ENCODE measurements at places on chromosomes 2 and 18.

GRCh38 chr18:27608742-27609141 lies 423.6 kb upstream of the CHST9 start:
- DNase-seq = no peak

- DNase-seq = no peak
Observed at GRCh38 chr18:44731530-44732237, 51.0 kb downstream of the SETBP1 start.

GRCh38 chr2:69715964-69716363 lies 26.0 kb upstream of the ANXA4 start:
- DNase-seq = no peak

- DNase-seq = peak; percentile 17
Observed at GRCh38 chr2:17878281-17879136, at the start of gene KCNS3. Gene KCNS3 (plus strand): TSS chr2:17878667. CDS start chr2:17931009, 52,342 bp downstream.

GRCh38 chr2:238640486-238640885 lies 207.4 kb upstream of the TWIST2 start:
- DNase-seq = no peak

DNA sequence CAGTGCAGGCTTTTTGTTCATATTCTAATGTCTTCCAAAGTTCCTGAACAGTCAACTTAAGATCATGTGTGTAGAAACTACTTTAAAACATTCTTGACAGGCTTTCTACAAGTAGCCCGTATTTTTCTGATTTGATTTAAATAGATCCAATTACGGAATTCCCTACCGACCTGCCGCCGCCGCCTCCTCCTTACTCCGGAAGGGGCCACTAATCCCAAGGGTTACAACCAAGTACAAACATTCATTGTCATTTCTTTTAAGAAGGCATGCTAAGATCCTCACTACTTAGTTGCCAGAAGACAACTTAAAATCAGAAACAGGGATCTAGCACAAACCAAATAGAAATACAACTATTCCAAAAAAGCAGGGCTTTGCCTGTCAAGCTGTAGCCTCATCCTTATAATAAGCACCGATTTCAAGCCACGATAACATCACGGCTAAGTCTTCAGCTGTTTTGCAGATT lies 784 bp downstream of the WDR33 start:
- DNase-seq = no peak

DNA sequence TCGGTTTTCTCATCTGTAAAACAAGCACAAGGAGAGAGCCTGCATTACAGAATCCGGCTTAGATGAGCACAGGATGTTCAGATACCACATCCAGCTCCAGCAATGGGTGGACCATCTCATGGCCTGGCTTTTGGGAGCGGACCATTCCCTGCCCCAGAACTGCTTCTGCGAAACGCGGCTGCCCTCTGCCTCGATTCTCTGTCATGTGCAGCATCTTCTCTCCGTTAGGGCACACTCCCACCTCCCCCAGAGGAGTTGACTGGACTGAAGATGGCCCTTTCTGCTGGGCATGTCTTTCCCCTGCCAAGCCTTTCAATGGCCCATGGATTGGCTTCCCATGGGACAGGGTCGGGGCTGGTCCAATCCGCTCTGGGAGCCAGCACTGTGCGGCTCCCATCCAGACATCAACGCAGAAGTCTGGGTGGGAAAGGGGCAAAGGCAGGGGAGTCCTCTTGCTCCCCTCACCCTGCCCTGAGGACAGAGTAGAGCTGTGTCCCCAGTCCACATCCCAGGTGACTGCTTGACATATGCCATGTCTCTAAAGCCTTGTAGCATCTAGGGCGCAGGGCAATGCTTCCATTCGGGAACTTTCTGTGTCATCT lies 14.3 kb upstream of the FAHD2A start:
- no peak for DNase-seq

DNA sequence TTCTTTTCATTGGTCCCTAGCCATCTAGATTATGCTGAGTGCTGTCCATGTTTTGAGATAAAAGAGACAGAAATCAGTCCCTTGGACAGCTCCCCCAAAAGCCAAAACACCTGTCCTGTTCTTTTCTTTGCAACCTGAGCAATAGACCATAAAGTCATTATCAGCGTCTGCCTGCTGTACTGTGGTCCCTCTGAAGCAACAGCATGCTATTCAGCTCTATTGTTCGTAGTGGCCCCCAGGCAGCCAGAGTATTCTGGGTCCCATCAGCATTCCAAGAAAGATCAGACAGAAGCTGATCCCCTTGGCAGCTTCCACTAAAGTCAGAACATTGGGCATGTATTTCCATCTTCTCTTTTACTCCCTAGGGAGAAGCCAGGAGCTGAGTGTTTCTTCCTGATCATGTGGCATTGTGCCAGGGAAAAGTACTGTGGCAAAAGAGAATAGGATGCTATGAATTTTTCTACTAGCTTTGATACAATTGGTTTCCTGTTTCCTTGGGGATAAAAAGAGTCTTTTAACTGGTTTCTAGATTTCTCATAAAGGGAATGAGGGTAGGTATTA lies 33.6 kb upstream of the ZSWIM2 start:
- no peak for DNase-seq

DNA sequence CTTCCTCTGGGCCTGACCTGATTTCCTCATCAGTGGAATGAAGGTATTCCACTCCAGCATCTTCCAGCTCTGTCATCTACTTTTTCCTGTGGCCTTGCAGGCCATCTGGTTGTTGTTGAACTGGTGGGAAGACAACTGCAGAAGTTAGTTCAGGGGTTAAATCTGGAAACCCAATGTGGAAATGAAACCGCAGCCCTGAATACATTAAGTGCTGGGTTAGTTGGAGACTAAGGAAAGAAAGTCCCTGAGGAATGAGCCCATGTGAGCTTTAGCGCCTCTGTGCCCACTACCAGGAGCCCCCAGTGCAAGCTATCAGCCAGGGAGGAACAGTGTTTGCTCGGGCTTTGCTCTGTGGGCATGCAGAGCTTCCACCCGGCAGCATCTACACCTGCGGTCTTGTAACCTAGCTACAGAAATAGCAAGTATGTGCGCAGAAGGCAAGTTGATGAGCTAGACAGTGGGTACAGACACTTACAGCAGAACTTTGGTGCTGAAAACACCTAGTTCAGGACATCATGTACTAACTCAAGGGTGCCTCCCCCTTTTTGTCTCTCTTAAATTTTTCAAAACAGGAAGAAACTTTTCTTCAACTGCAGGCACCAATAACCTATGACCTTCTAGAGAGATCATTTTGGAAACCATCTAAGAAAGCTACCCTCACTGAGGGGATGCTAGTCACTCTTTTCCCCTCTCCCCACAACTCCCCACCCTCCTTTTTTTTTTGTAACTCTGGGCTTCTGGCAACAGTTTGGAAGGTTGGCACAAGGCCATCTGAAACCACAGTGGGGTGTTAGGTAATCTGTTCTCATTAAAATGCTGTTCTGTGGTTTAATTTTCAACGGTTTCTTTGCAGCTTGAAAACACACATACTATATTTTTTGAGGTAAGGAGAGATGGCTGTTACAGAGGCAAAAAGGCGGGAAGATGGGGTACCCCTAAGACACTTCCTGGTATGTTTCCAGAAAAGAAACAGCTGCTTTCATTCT lies 18.3 kb upstream of the CXCR4 start:
- no peak for DNase-seq

GRCh38 chr2:67572721-67573435 lies 175.7 kb downstream of the ETAA1 start:
- DNase-seq = no peak

- DNase-seq = no peak
Observed at GRCh38 chr18:5391409-5391808, 95.9 kb upstream of the ZBTB14 start.

GRCh38 chr2:216743781-216744180 lies 48.4 kb upstream of the IGFBP5 start:
- no peak for DNase-seq

DNA sequence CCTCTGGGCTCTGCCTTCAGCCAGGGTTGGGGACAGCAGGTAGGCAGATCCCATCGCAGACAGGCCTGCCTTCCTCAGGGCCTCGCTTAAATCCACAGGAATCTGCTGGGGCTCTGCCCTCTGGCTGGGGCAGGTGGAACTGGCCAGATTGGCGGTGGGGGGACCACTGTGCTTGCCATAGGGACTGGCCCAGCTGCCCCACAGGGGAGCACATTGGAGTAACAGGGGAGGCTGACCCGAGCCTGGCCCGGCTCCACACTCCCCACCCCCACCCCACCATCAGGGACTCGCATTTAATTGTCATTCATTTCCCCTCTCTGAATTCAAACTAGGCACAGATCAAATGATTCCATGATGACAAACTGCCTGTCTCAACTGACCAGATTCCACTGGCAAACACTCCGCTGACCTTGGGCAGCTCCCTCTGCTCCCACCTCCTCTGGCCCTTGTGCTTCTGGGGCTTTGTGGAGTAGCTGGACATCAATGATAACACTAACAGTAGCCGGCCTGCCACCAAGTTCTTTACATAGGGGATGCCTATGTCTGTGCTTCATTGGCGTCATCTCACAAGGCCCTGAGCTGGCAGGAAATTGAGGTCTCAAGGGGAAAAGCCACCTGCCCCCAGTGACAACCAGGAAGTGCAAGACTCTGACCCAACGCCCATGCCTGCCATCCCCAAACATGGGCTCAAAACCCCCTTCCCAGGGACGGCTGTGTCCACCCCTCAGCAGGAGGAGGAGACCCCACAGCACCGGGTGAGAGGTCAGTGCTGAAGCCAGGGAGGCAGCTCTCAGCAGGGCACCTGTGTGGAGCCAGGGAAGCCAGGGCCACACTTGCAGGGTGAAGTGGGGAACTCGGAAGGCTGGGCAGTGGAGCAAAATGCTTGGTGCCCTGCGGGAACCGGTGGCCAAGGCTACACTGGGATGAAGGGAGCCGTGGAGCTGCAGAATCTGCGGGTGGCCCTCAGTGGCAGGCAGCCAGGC lies 2.1 kb upstream of the B3GNT7 start:
- no peak for DNase-seq

DNA sequence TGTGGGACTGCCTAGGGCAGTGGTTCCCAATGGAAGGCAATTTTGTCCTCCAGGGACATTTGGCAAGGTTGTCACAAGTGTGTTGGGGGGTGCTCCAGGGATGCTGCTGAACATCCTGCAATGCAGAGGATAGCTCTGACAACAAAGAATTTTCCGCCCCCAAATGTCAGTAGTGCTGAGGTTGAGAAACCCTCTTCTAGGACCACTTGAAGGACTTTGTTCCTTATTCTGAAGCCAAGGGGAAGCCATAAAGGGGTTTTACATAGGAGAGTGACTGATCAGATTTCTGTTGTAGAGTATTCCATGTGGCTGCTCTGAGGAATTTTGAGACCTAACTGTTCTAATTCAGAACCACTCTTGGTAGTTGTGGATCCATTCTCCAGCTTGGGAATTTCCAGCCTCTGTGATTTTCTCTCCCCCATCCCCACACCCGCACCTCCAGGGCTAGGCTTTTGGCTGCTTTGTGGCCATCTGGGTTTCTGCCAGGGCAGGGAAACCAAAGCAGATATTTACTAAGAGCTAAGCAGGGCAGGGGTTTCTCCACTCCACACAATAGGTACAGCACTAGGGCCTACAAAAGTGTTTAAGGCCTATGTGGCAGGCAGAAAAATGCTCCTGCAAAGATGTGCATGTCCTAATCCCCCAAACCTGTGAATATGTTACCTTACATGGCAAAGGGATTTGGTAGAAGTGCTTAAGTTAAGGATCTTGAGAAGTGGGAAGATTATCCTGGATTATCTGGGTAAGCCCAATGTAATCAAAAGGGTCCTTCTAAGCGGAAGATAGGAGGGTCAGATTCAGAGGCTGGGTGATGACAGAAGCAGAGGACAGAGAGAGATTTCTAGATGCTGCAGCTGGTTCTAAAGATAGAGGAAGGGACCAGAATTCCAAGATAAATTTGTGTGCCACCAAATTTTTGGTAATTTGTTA lies 135.4 kb downstream of the TMEM17 start:
- DNase-seq = no peak

DNA sequence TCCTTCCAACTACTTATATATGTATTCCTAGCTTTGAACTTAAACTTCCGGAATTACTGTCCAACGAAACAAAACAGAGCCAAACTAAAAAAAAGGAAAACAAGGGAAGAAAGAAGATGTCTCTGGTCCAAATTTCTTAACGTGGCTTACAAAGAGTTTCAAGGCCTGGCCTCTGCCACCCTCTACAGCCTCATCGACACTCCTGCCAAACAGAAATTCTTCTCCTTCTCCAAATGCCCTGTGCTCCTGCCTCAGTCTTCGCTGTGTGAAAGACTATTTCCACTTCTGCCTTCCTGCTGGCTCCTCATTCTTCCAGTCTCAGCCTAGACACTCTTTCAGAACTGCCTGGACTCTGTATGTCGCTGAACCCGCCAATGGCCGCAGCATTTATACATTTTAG lies 249.2 kb downstream of the TXNL1 start:
- no peak for DNase-seq

DNA sequence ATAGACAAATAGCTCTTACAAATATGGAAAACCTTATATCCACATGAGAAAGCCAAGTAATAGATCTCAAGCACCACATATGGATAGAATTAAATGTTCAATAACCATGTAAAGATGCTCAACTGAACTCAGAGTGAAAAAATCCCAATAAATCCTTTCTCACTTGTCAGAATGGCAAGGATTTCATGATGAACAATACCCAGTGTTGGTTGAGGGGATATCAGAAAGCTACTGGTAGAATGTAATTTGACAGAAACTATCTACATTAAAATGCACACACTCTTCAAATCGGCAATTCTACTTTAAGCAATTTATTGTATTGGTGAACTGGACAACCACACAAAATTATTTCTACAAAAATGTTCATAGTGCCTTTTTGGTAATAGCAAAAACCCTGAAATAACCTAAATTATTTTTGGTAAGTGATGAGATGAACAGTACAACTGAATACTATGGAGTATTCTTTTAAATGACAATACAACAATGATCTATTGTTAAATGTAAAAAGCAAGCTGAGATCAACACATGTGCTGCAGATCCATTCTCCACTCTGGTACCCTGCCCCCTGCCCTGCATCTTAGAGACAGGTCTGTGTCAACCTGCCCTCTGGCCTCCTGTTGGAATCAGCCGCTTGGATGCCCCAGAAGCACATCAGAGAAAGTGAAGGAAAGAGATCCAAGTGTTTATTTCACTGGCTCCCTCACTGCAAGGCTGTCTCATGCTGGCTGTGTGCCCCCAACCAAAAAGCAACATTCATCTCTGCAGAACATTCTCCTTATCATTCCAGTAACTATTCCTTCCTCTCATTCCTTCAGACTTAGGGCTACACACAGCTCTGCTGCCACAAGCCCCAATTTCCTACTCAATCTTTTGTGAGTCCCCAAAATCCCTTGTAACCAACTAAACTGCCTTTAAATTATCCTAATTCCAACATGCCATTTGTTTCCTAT lies 442.5 kb downstream of the LRATD1 start:
- DNase-seq = no peak

GRCh38 chr18:34153711-34154110 lies 71.0 kb downstream of the NOL4 start:
- peak; percentile 21 for DNase-seq

GRCh38 chr2:231545105-231545902 lies 15.1 kb upstream of the NMUR1 start:
- DNase-seq = no peak

DNA sequence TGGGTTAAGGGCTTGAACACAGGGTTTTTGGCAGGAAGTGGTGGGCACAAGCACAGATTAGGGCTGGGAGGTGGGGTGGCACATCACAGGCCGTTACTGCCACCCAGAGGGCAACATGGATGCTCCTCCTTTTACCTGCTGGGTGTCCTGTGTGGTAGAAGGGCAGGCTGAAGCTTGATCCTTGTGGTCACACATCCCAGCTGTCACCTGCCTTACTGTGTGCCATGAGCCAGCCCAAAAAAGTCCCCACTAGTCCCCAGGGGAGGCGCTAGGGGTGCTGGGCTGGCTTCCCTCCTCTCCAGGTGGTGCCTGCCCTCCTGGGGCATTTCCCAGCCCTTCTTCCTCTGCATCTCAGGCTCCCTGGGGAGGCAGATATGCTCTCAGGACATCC lies 50.5 kb upstream of the ALPP start:
- DNase-seq = no peak

- peak; percentile 37 for DNase-seq
Observed at GRCh38 chr2:17303521-17303920, 214.7 kb downstream of the RAD51AP2 start.
